ENCODE measurements at places on chromosomes 6 and 20.

- DNase-seq = no peak
These were observed 16.6 kb downstream of the SASH1 start for GRCh38 chr6:148359228-148359627.

GRCh38 chr6:11748591-11749210 is 29.9 kb downstream of the ADTRP start:
- no peak for DNase-seq

DNA sequence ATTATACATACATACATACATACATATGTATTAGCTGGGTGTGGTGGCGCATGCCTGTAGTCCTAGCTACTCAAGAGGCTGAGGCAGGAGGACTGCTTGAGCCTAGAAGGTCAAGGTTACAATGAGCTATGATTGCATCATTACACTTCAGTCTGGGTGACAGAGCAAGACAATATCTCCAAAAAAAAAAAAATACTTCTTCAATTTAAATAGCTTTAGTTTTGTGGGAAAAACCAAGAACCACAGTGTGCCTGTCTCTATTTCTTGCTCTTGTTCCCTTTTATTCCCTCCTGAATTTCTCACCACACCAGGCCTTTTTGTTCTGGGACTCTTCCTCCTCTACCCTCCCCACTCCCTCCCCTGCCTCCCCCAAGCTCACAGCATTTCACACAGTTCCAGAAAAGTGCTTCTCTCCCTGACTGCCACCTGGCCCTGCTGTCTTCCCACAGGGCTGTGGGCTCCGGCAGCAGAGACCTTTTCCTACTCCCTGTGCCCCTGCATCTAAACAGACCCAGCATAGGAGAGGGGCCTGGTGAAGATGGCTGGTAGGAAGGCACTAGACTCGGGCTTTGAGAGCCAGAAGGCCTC is 1.3 kb downstream of the C20orf203 start:
- DNase-seq = no peak

- no peak for DNase-seq
These were observed 9.5 kb upstream of the PAQR8 start for GRCh38 chr6:52352239-52353018.

GRCh38 chr6:6002005-6002847 is 4.5 kb downstream of the NRN1 start:
- no peak for DNase-seq

DNA sequence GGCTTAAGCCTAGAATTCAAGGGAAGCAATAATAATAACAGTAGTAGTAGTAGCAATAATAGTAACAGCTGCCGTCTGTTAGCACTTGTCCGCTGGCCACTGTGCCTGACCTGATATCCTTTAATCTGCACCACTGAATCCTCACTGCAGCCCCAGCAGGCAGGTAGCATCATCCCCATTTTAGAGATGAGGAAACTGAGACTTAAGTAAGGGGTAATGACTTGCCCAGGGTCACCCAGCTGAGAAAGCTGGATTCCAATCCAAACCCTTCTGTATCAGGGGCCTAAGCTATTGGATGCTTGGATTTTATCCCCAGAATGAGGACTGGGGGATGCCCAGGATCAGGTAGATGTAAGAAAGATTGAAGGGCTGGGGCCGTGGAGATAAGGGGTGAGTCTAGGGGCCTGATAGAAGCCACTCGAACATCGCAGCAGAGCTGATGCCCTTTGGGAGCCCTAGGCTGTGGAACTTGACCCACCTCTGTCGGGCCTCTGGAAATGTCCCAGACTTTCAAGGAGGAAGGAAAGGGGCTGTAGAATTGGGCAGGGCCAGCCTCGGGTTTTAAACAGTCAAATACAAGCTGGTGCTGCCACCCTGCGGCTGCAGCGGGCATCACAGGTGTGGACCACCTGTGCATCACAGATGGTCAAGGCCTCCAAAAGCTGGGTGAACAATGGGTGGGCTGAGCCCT is 102.1 kb upstream of the MYL9 start:
- peak; percentile 35 for DNase-seq

- no peak for DNase-seq
These were observed 1068.7 kb upstream of the FLRT3 start for GRCh38 chr20:15406072-15406471.

- no peak for DNase-seq
These were observed 9.9 kb upstream of the ULBP3 start for GRCh38 chr6:150078788-150079187.

DNA sequence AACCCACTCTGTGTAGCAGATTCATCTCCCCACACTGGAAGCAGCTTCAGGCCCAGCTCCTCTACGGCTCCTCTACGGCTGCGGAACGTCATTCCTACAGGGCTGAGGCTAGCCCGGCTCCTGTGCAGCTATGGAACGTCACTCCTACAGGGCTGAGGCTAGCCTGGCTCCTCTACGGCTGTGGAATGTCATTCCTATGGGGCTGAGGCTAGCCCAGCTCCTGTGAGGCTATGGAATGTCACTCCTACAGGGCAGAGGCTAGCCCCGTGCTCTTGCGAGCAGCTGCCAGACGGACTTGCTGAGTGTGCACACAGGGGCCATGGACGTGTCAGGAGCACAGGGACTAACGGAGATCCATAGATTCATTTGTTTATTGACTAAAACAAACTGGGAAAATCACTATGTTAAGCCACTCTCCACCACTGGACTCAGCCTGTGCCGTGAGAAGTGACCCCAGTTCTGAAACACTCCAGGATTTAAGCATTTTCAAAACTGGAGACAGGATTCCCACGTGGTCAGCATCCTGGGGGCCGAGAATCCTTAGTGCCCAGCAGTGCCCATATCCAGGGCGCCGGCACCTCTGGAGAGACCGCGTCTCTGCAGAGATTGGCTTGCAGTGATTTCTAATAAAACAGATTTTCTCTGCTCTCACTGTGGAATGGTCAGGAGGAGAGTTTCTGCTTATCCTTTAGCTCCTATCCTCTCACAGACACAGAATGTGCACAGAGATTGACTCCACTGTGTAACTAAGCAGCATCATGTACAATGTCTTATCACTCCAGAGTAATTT is 5.0 kb downstream of the KCNQ2 start:
- no peak for DNase-seq

- DNase-seq = no peak
These were observed 241.4 kb downstream of the LAMA2 start for GRCh38 chr6:129124347-129124746.

DNA sequence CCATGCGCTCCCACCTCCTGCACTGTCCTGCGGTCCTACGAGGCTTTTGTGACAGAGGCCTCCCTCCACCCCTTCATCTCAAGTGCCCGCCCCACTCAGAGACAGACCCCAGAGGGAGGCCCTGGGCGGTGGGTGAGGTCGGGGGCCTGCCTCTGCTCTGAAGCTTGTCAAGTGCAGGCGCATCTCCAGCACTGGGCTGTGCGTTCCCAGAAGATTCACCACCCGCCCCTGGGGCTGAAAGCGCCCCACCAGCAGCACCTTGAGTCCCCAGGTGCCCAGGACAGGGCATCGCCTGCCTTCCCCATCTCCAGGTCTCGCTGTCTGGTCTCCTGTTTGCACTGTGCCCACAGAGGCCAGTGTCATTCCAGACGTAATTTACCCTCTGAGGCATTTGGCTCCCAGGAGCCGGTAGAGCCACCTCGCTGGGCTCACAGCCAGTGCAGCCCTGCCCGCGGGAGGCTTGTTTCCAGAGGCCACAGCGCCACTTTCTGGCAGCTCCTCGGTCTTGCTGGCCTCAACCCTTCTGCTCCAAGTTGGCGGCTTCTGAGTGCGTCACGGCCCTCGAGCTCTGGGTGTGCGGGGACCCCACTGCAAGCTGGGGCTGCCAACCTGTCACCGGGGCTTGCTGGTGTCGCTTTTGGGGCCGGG is 191.1 kb downstream of the TAF4 start:
- no peak for DNase-seq

DNA sequence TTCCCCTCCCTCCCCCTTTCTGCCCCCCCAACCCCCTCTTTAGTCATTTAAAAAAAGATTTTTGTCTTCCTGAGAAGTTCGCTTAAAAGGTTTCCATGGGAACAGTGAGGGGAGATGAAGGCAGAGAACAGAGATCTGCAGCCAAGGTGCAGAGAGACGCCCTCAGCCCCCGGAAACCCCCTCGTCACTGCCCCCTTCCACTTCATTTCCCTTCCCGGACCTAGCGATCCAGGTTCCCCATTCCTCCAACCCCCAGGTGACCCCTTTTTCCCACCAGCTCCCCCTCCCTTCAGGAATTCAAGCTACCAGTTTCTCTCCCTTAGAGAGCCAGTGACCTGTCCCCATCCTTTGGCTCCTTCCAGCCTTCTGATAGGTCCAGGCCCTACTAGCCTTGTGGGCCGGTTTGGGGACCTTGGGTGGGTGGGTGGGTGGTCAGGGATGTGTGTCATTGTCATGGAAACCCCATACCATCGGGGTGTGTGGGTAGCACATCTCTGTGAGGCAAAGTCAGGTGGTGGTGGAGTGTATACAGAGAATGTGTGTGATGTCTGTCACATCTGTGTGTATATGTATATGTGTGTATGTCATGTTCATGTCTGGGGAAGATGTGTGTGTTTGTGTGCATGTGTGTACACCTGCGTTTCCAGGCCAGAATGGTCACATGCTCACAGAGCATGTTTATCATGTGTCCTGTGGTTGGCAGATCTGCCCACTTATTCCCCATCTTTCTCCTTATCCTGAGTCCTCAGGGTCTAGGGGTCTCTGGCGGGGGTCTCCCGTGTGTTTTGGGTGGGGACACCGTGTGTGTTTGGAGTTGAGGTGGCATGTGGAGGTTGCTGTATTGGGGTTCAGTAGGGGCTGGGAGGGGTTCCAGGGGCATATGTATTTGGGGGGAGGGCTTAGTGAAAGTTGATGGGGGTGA is 7.0 kb downstream of the SYNGAP1 start:
- DNase-seq = no peak

GRCh38 chr6:121305957-121306607 is 28.2 kb downstream of the TBC1D32 start:
- no peak for DNase-seq

- DNase-seq = no peak
These were observed 94.8 kb upstream of the PTPRT start for GRCh38 chr20:43284486-43284885.

- no peak for DNase-seq
These were observed 68.1 kb upstream of the MAFB start for GRCh38 chr20:40757087-40757486.

- DNase-seq = peak; percentile 2
These were observed 506.6 kb upstream of the MAN1A1 start for GRCh38 chr6:119856136-119856535.

GRCh38 chr20:2814076-2814475 is 711 bp upstream of the C20orf141 start:
- DNase-seq = no peak

- DNase-seq = no peak
These were observed 93.9 kb downstream of the DLGAP4 start for GRCh38 chr20:36399969-36400545.

DNA sequence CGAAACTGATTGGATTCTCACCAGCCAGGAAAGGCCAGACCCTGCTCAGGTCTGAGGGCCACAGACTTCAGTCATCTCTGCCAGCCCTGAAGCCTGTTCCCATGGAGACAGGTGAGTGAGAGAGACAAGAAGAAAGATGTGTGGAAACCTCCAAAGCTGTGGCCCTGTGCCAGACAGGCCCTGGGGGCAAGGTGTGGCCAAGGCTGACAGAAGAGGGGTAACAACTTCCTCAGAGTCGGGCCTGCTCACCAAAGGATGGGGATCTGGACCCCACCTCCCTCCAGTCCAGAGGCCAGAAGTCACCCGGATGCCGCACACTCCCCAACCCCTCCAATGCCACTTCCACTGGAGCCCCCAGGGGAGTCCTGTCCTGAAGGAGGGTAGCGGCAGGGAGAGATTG is 73.6 kb downstream of the MDGA1 start:
- no peak for DNase-seq

DNA sequence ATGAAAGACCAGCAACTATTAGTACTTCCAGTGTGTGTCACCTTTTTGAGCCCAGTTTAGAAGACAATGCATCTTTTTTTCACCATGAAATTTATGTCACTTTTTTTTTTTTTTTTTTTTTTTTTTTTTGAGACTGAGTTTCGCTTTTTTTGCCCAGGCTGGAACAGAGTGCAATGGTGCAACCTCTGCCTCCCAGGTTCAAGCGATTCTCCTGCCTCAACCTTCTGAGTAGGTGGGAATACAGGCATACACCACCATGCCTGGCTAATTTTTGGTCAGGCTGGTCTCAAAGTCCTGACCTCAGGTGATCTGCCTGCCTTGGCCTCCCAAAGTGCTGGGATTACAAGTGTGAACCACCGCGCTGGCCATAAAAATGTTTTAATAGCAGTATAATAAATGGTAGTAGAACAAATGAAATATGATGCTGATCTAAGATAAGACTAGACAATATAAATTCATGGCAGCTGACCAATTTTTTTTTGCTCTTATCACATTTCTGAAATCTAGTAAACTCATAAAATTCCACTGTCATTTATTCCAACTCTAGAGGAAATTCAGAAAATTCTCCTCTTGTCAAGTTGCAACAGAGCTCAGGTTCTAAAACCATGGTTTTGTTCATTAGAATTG is 21.3 kb downstream of the NHSL1 start:
- DNase-seq = no peak

- no peak for DNase-seq
These were observed 671.2 kb downstream of the EPHA7 start for GRCh38 chr6:92748131-92748530.

DNA sequence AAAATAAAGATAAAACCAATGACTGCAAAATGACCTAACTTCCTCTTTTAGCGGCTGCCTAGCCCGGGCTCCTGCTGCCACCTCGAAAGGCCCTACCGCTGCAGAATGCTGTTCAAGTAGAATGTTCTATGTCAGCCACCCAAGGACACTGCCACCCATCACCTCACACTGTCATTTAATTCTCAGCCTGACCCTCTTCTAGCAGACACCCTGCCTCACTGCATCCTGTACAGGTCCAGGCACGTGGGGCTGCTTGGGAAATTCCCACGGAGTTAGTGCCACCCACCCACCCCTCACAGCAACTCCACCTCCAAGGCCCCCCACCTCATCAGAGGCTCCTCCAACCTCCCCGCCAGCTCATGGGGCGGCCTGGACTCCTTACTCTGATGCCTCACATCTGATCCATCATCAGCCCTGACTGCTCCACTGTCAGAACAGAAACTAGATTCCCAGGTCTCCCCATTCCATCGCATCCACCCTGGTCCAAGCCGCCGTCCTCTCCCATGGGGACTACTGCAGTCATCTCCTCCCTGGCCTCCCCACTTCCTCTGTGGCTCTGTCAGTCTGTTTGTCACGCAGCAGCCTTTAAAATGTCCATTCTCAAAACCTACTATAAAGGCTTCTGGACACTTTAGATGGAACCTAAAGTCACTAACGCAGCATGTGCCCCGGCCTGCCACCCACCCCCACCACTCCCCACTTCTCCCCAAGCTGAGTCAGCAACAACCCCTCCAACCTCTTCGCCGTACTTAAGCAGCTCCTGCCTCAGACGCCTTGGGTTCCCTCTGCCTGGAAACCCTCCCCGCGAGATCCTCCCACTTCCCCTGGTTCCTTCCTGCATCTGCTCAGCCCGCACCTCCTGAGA is 17.0 kb downstream of the NFATC2 start:
- peak; percentile 29 for DNase-seq

- no peak for DNase-seq
These were observed 98.0 kb upstream of the SLC24A3 start for GRCh38 chr20:19114410-19114809.

DNA sequence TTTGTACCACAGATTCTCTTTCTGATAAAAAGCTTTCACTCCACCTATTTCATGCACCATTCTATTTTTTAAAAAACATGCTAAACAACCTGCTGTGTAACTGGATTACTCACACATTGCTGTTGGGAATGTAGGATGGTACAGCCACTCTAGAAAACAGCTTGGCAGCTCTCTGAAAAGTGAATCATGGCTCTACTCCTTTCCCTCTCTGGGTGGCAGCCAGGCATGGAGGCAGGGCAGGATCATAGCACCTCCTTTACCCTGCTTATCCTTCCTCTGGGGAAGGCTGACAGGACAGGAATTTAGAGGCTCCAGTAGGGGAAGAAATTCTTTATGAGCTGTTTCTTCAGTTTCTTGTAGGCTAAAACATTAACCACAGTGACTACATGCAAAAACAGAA is 6.7 kb upstream of the VNN2 start:
- DNase-seq = no peak
